ENCODE measurements at places on chromosomes 3 and 15.

DNA sequence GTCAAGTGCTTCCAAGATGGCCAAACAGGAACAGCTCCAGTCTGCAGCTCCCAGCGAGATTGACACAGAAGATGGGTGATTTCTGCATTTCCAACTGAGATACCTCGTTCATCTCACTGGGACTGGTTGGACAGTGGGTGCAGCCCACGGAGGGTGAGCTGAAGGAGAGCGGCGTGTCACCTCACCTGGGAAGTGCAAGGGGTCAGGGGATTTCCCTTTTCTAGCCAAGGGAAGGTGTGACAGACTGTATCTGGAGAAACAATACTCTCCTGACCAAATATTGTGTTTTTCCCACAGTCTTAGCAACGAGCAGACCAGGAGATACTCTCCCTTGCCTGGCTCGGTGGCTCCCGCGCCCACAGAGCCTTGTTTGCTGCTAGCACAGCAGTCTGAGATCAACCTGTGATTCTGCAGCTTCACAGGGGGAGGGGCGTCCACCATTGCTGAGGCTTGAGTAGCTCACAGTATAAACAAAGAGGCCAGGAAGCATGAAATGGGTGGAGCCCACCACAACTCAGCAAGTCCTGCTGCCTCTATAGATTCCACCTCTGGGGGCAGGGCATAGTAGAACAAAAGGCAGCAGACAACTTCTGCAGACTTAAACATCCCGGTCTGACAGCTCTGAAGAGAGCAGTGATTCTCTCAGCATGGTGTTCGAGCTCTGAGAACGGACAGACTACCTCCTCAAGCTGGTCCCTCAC lies 293.5 kb upstream of the SUCLG2 start:
- no peak for DNase-seq

GRCh38 chr3:151425627-151426340 lies 35.1 kb downstream of the IGSF10 start:
- DNase-seq = no peak

DNA sequence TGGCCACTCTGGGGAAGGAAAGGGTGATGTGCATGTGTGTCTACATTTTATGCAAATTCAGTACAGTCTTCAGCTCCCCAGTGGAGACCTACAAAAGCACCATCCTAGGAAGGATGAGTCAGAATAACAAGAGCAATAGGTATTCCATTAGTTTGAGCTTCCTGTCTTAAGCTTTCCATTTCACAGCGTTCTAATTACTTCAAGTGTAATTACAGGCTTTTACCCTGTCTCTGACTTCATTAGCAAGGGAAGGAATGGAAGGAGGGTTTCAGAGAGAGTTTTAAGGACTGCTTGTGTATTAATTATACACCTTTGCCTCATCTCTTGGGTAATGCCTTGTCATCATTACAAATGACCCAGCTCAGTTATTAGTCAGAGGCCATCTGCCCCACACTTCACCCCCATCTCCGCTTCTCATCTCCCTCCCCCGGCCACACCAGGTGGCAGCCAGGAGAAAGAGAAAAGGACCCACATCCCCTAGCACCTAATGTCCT lies 202.8 kb upstream of the MRPL3 start:
- DNase-seq = no peak

DNA sequence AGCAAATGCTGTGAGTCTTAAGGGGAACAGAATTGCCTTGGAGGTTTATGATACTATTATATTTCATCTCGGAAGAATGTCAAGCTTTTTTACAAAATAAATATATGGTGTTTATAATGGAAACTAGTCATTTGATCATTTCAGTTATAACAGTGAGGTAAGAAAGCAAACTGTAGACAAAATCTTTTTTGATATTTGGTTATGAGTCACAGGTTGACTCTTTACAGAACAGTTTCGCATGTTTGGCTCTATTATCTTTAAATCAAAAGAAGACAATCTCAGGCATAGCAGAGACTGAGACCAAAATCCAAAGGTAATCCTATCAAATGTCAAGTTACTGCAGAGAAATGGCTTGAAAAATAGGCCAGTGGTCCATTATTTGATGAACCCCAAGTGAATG lies 490.9 kb upstream of the MDFIC2 start:
- DNase-seq = no peak

GRCh38 chr3:172704001-172704400 lies 6.9 kb downstream of the NCEH1 start:
- DNase-seq = peak; percentile 21

DNA sequence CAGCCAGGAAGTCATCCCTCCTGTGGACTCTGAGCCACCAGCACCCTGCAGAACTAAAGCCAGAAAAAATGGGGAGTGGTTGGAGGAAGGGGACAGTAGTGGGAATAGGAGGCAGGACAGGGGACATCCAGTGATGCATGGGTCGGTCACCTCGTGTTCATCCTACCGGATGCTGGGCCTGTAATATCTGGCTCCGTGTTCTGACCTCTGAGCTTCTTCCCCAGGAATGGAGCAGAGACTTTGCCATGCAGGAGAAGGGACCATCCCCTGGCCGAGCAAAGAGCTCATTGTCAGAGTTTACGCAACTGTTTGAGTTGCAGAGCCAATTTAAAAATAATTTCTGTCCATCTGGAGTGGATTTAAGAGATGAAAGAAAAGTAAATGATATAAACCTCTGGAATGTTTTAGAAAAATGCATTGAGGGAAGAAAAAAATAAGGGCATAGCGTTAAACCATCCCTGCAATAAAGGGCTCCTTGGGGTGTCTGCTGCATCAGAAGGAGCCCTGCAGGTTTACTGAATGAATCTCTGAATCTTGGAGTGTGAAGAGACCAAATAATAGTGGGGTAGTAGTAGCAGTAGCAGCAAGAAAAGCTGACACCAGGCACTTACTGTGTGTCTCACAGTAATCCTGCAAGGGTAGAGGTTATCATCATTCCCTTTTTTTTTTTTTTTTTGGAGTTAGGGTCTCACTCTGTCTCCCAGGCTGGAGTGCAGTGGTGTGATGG lies 70.9 kb downstream of the AAGAB start:
- DNase-seq = no peak

- peak; percentile 9 for DNase-seq
Observed at GRCh38 chr3:171984883-171985282, 54.5 kb upstream of the FNDC3B start.

- DNase-seq = no peak
Observed at GRCh38 chr3:126435456-126436315, 40.0 kb downstream of the ZXDC start.

DNA sequence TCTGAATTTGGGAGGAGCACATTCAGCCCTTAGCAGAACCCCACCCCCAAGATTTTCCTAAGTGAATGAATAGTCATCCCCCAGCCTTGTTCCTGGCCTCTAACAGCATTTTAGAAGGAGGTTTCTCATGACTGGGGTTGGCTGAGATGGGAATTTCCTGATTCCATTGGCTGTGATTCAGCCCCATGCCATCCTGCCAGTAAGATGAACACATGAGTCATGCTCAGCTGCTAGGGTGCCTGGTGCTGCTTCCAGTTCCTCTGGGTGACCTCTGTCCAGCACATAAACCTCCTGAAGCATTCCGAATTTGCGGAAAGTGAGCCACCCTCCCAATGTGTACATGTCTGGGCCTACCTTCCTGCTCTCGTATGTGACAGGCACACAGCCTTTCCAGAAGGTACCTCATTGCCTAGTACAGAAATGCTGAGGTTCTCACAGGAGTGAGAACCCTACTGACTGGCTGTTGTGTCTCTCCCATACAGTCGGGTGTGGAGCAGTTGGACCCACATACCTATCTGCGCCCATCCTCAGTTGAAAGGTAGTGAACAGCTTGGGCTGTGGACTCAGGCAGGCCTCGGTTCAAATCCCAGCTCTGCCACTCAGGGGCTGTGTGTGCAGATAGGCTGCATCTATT lies 91.7 kb downstream of the APBA2 start:
- peak; percentile 80 for DNase-seq

DNA sequence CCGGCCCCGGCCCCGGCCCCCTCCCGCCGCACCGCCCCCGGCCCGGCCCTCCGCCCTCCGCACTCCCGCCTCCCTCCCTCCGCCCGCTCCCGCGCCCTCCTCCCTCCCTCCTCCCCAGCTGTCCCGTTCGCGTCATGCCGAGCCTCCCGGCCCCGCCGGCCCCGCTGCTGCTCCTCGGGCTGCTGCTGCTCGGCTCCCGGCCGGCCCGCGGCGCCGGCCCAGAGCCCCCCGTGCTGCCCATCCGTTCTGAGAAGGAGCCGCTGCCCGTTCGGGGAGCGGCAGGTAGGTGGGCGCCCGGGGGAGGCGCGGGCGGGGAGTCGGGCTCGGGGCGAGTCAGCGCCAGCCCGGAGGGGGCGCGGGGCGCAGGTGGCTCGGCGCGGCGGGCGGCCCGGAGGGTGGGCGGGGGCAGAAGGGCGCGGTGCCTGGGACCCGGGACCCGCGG lies 352 bp downstream of the CHRD start:
- DNase-seq = peak; percentile 72

- DNase-seq = no peak
Observed at GRCh38 chr3:137217733-137218132, 259.9 kb downstream of the IL20RB start.

DNA sequence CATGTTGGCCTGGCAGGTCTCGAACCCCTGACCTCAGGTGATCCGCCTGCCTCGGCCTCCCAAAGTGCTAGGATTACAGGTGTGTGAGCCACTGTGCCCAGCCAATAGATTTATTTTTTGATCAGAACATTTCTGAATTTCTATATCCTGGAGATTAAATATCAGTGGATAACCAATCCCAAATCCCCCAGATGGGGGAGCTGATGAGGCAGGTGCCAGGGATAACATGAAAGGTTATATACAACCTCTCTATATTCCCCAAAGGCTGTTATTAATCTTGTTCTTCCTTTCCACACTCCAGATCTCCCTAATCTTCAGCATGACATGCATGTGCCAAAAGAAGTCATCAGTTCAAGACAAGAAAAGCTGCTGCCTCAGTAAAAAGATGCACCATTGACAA lies 112.3 kb downstream of the WDR76 start:
- DNase-seq = no peak

All from head of caudate nucleus (tissue), 42 donors.